Activated CD4-positive, alpha-beta T cell treated with anti-CD3 and anti-CD28 coated beads, Interleukin-2, amount 50 U/mL, for 24 hours (primary cell): ENCODE measurements at places on chromosomes 16 and 17.

DNA sequence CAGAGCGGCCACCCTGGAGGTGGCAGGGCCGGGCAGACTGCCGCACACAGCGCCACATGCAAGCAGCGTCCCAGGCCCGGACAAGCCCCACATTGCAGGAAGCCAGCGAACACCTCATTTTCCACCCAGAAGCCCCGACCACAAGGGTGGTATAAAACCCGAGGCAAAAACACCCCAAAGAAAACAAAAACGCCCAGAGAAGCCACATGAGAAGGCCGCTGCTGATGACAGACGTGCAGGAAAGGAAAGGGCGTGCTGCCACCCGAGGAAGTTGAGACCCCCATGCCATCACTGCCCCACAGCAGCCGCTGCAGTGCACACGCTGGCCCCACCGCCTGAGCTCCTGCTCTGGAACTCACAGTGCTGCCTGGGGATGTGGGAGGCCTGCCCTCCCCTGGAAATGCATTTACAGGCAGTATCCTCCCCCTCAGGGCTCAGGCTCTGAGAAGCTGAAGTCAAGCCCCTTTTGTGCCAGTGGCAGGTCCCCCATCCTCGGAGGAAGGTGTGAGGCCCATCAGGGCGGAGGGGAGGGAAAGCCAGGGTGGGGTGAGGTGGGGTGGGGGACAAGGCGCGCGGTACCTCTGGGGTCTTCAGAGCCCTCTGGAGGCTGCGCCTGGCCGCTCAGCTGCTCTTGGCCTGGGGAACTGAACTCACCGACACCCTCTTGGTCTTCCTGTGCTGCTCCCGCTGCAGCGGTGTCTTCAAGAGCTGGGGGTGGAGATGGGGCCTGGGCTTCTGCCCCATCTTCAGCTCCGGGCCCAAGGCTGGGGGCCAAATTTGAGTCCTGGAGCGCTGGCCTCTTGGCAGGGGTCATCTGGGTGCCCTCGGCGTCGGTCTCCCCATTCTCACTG, 62.0 kb downstream of the IL21R start:
- DNase-seq: no peak

DNA sequence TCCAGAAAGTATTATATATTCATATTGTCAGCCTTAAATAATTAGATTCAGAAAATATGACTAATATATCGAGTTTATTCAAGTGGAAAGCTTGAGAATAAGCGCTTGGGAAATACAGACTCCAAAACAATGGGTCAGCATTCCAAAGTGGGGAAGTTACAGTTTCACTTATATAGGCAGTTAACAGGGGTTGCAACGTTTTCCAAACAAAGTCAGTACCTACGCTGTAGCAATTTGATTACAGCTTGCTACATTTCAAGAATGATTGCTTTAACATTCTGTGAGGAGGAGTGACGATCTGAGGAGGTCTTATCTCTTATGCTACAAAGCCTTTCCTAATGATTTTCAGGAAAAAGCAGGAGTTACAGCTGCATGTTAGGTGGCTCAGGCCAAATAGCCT, 34.2 kb upstream of the HS3ST3A1 start:
- no peak for DNase-seq

DNA sequence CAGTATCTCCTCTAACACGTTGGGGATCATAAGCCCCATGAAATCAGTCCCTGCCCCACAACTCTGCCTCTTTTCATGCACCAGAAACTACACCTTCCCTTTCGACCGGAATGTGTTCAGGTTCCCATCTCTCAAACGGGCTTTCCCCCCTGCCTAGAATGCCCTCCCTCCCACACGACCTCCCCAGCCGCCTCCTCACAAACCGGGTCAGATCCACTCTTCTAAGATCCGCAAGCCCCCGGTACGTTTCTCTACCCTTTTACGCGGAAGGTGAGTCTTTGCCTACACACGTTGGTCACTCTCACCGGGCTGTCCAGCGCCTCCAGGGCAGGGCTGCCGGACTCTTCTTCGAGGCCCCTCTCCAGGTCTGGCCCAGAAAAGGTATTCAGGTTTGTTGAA, 708 bp downstream of the DHX33 start:
- DNase-seq: no peak

DNA sequence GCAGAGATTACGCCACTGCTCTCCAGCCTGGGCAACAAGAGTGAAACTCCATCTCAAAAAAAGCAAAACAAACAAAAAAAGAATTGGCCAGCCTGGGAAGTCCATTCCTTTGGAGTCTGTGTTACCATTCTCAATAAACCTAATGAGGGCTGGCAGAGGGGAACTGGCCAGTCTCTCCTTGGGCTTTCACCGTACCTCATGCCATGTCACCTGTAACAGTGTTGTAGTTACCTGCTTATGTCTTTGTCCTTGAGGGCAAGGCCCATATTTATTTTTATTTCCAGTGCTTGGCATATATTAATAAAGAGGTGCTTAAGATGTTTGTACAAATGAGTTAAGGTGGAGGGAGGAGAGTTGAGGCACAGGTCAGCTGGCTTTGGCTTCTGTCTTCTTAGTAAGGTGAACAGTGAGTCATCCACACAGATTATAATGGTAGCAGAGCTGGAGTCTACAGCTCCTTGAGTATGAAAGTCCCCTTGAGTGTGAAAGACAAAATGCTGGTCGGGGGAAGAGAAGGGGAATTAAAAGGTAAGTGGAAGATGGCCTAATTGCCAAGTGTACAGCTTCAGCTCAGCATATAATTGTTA, 8.4 kb downstream of the C1QBP start:
- no peak for DNase-seq

DNA sequence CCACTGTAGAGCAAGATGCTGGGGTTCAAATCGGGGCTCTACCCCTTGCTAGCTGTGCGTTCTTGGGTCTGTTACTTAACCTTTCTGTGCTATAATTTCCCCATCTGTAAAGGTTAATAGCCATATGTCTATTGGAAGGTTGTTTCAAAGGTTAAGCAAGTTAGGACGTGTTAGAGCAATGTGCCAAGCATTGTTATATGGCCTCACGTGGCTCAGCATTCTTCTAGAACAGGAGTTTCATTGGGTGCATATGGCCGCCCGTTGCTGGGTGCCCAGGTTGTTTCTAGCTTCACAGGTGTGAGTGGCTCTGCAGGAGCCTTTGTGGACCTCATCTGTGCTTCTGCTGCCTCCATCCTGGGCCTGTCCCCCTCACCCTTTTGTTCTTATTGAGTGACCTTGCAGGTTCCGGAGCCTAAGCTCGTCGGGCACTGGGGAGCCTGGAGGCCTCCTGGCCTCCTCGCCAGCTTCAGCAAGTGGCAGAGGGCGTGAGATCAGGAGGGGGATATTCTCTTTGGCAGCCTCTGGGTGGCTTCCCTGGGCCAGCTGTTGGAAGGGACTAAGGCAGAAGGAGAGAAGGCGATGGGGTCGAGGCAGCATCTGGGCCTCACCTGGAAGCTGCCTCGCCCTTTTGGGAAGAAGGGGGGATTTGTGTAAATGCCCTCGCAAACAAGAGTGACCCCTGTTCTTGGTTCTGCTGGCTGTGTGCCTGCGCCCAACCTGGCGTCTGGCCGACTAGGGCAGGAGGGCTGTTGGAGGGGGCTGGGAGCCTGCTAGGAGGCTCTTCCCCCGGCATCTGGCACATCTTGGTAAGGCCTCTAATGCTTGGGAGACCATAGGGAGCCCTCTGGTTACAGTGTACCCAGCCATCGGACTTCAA, 80.2 kb upstream of the CIBAR2 start:
- DNase-seq: no peak

GRCh38 chr17:6797718-6798351, 21.8 kb downstream of the FBXO39 start:
- no peak for DNase-seq

DNA sequence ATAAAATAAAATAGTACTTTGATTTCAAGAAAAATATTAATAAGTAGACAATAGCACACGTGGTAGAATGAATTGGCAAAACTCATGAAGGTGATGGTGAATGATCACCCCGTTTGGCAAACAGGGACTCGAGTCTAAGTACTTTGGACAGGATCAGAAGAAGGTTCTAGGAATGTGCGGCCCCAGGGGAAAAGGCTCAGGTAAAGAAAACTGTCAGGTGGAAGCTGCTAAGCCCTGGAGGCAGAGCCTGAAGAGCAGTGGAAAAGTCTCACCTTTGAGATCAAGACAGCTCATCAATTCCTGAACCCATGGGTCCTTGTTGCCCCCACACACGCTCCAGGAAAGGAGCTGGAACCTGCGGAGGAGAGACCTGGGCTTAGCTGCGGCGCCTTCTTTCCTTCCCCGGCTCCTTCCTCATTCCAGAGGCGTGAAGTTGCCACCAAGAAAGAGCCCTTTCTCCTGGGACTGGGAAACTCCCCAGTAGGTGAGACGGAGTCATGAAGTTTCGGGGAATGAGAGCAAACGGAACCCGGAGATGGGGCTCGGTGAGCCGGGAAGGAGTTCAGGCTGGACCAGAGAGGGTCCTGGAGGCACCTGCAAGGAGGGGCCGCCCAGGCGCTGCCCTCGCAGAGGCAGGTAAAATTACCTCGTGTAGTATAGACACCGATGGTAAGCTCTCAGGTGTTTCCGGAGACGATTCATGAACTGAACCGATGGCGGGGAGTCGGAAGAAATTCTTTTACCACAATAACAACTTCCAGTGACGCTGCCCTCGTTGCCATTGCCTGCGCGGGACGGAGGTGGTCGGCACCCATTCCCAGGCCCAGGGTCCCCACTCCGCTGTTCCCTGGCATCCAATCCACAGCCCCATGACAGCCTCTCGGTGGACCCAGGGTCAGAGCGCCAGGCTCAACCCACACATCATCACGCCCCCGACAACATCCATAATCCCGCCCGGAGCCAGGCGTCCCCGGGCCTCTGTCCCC, 1.2 kb upstream of the ZMYND15 start:
- DNase-seq: no peak

DNA sequence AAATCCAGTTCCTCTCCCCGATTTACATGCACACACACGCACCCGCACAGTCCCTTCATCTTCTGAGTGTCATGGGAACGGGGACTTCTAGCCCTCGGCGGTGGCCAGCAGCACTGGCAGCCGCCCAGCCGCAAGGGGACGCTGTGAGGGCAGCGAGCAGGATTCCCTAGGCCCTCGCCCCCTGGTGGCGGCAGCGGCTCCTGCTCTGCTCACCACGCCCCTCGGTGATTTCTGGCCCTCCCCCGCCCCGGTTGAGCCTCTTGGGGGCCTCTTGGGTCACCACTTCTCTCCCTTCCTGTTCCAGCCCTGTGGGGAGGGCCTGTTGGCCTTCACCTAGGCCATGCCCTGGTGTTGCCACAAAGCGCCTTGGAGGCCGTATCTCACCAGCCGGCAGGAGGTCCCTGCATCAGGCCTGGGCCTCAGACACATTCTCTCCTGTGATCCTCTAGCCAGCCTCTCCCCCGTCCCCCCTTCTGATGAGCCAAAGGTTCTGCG, 75.2 kb upstream of the KSR1 start:
- peak; percentile 69 for DNase-seq

DNA sequence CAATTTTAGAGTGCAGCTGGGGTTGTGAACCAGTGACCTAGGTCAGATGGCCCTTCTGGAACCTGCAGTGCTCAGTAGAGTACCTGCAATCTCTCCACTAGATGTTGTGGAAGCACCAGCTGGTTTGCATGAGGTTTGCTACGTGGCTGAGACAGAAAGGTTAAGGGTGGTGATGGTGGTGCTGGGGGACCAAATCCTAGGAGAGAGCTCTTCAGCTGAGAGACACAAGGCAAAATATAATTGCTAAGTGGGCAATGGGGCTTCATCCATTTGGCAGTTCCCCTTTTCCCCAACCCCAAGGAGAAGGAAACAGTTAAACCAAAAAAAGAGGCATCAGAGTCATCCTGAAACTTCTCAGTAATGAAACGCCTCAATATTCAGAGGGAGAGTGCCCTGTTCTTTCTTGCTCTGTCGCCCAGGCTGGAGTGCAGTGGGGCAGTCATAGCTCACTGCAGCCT, 13.9 kb downstream of the ITPRIPL2 start:
- no peak for DNase-seq

- DNase-seq: no peak
Observed at GRCh38 chr16:2902337-2903130, 9.2 kb upstream of the FLYWCH1 start.

GRCh38 chr16:14309001-14309886, 238.1 kb downstream of the MRTFB start:
- DNase-seq: no peak

DNA sequence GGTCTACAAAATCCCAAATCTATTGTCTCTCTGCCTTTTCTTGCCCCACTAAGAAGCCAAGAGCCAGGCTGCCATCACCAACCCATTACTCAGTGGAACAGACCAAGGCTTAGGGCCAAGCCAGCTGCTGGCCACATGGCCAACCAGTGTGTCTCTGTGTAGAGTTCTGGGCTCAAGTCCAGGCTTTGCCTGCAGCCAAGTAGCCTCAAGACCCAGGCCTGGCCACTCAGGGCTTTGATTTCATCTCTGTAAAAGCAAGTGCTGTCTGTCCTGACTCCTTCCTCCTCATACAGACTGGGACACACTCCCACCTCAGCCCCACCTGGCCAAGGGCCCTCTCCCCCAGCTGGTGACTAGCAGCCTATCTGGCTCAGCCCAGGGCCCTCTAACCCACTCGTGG, 14.6 kb downstream of the SREBF1 start:
- DNase-seq: no peak

- DNase-seq: no peak
Observed at GRCh38 chr16:79328402-79329165, 272.0 kb downstream of the MAF start.
